T-helper 17 cell (primary cell): ENCODE measurements at places on chromosomes 7 and 10.

DNA sequence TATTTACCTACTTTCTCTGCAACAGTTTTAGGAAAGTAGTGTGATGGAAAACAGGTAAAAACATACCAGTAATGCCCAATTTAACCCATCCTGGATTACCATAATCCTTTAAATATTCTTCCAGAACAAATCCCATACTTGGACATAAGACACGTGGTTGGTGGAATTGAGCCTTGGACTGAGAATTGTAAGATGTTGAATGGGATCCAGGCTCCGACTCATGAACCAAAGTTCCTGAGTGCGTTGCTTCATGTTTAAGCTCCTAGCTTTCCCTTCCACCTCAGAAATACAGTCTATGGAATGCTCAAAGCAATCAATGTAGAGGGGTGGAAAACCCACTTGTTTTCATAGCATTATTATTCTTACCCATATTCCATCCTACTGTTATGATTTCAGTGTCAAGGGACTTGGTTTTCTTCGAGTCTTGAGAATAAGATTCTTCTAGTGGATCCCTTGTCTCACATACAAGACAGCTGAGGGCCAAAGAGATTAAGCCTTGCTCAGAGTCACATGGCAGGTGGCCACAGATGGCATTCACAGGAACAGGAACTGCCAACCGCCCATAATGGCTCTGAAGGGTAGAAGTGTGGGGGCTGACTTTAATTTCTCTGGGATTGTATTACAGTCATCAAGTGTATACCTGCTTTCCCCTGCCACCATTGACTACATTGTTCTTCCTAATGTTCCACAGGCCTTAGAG, 171.2 kb downstream of the GFRA1 start:
- H3K4me1 ChIP-seq = no peaks in the 10 kb centered on the region
- no peak for DNase-seq
- H3K4me3 ChIP-seq = no peak overlapping the region
- no peak overlapping the region for H3K27ac ChIP-seq
- no peaks in the 10 kb centered on the region for H3K36me3 ChIP-seq
- no peaks in the 10 kb centered on the region for H3K27me3 ChIP-seq

DNA sequence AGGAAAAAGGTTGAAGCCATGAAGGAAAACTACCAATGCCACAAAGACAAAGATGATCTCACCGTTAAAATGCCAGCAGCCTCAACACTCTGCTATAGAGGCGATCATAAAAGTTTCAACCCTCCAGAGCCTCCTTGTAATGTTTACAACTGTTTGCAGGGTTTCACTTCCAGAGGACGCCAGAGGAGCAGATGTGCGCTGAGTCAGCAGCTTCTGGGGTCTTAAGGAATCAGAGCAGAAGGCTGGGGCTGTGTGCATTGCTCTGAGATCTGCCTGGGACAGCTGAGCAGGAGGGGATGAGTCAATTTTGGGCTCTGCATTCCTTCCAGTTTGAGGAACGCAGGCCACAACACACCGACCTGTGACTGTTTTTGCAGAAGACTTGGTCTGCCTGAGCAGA, 98.3 kb downstream of the TMEM130 start:
- DNase-seq = no peak
- H3K27ac ChIP-seq = no peak overlapping the region
- H3K27me3 ChIP-seq = peaks cover 37% of the 10 kb centered on the region
- H3K36me3 ChIP-seq = no peaks in the 10 kb centered on the region

DNA sequence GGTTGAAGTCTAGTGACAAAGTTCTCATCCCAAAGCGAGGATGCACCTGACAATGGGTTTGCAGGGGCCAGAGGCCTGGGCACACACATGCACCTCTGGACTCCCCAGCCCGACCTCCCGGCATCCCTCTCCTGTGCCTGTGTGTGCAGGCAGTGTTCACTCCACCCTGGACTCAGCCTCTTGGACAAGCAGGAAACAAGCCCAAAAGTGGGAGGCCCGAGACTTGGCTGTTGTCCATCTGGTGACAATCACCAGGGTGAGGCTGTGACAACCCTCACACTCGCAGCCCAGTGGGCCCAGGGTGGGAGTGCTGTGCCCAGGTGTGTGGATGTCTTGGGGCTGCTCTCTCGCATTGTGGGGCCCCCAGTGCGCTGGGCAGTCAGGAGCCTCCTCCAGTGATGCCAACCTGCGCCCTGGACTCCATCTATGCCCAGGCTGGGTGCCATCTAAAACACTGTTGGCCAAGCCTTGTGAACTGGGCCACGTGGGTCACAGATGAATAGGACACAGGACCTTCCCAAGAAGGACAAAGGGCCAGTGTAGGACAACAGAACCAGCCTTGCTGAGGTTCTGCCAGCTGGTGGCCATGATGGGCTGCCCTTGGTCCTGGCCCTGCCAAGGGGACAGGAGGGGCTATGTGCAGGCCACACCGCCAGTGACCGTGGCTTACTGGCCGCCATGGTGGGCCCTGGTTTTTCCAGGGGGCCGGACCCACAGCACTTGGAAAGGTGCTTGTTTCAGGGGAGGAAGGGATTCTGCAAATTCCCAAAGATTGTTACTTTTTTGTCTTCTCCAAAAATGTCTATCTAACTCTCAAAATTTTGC, 144.3 kb downstream of the TCERG1L start:
- H3K27me3 ChIP-seq = no peaks in the 10 kb centered on the region
- no peak overlapping the region for H3K27ac ChIP-seq
- no peaks in the 10 kb centered on the region for H3K4me1 ChIP-seq
- no peaks in the 10 kb centered on the region for H3K36me3 ChIP-seq

DNA sequence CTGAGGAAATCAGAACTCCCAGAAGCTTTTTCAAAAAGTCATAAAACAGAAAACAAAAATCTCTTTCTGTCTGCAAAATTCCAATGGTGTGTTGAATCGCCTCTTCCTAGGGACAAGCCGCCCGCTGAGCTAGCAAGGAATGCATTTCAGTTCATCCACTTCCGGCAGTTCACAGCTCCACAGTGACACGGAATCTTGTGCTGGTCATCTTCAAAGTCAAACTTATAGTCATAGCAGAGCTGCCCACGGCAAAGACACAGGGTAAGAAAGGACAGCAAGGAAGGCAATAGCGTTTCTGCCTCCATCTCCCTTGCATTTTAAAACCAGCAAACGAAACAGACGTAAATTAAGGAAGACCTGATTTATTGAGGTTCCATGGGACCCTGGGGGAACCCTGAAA, 111.2 kb downstream of the GALNT11 start:
- no peak overlapping the region for H3K4me3 ChIP-seq
- no peaks in the 10 kb centered on the region for H3K27me3 ChIP-seq
